Activated CD8-positive, alpha-beta memory T cell treated with anti-CD3 and anti-CD28 coated beads, Interleukin-2, amount 10 ng/mL, durations not matched to agents 7 days and 5 days (primary cell): ENCODE measurements at places on chromosomes 3 and 15. TPM values are rescaled to one million over a fixed set of nuclear protein-coding genes. Genes with fewer than 3 reads are reported as not detected.

HIGD1A gene
- total RNA-seq: 71.1 TPM

- no peaks in the 10 kb centered on the region for H3K36me3 ChIP-seq
- no peak overlapping the region for H3K27ac ChIP-seq
- no peak for DNase-seq
- H3K27me3 ChIP-seq: peaks cover 67% of the 10 kb centered on the region
- H3K4me3 ChIP-seq: no peak overlapping the region
Observed at GRCh38 chr3:12115849-12116248, 42.9 kb downstream of the TIMP4 start.

DNA sequence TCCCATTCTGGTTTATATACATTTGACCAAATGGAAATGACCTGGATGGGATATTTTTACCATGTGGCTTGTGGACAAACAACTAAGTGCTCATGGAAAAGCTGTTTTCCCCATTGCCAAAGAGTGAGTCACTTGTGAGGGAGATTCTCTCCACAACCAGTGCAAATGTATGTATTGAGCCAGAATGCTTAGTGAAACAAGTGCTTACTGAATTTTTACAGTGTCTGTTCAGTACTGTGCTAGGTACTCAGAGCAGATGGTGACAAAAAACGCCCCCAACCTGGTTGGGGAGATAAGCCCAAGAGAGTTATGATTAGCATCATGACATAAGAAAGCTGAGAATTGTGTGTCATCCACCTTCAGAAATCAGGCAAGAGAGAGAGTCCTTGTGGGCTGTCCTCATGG lies 2.3 kb downstream of the CHP1 start:
- no peak overlapping the region for H3K27ac ChIP-seq
- no peaks in the 10 kb centered on the region for H3K36me3 ChIP-seq
- no peak overlapping the region for H3K4me3 ChIP-seq
- peaks cover 29% of the 10 kb centered on the region for H3K4me1 ChIP-seq
- H3K27me3 ChIP-seq: peaks cover 7% of the 10 kb centered on the region

SNX22 gene
- 0.21 TPM for total RNA-seq

COL6A5 gene
- total RNA-seq: 0.02 TPM

DNA sequence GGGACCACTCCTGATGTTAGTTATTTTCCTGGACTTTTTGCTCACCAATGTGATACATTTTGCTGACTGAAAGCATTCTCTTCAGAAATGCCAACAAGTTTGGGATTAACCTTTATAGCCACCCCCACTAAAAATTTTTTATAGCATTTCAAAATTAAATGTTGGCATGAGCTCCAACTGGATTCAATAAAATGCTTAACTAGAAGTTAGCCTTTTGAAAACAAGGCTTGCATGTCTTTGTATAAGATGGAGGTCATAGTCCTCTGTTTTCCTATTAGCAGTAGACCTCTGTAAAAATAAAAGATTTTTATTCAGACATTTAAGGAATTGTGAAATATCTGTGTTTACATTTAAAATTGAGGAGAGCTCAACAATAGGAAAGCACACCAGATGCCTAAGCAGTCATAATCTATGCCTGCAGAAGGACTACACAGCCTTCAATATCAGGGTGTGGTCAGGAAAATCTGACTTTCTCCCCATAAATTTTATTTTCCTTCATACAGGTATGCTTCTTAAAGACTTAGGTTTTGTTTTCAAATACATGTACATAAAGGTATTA lies 87.2 kb downstream of the DNAJC13 start:
- peaks cover 37% of the 10 kb centered on the region for H3K36me3 ChIP-seq
- H3K27ac ChIP-seq: no peak overlapping the region
- H3K4me3 ChIP-seq: no peak overlapping the region
- no peak for DNase-seq

SLC12A1 gene
- total RNA-seq: not detected

TMCC1 gene
- total RNA-seq: 17.8 TPM

SCG5 gene
- 4.3 TPM for total RNA-seq

GRCh38 chr3:27556887-27557286 lies 72.7 kb upstream of the SLC4A7 start:
- no peak for DNase-seq
- no peaks in the 10 kb centered on the region for H3K36me3 ChIP-seq
- no peak overlapping the region for H3K4me3 ChIP-seq
- H3K27me3 ChIP-seq: no peaks in the 10 kb centered on the region
- no peaks in the 10 kb centered on the region for H3K4me1 ChIP-seq
- H3K27ac ChIP-seq: no peak overlapping the region

DNA sequence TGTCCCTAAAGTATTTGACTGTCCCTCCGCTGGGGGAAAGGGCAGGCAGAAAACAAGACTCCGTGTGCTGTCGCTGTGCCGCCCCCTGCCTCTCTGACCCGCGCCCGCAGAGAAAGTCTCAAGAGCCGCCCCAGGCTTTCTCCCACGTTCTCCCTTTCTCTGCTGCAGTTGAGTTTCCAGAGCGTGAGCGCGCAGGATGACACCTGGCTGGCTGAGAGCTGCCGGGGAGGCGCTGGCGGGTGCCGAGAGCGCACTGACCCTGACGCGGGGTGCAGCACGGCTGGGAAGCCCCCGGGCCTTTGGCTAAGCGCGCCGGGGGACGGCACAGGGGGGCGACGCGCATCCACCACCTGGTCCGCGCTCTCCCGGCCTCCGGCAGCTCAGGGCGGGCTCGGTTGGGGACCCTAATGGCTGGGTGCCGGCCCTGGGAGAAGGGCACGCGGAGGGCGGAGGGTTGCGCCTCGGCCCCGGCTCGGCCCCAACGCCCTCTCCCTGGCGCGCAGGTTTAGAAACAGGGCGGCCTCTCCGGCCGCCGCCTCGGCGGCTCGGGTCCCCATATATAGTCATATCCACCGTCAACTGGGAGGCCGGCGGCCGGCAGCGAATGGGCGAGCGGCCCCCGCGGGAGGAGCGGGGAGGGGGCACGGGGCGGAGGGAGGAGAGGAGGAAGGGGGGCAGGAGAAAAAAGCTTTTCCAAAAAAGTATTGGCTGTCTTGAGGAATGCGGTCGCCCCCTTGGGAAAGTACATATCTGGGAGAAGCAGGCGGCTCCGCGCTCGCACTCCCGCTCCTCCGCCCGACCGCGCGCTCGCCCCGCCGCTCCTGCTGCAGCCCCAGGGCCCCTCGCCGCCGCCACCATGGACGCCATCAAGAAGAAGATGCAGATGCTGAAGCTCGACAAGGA lies at the start of gene TPM1:
Gene TPM1, plus strand, starts transcription at position 774 of the 903 bp plus-strand sequence. Its CDS starts 83 bp downstream, at position 857.
- peak within 1 kb of the TSS; percentile 33 for H3K4me3 ChIP-seq
- H3K27me3 ChIP-seq: peaks cover 92% of the 10 kb centered on the region
- H3K36me3 ChIP-seq: no peaks in the 10 kb centered on the region
- no peak within 1 kb of the TSS for H3K27ac ChIP-seq
- DNase-seq: no peak

DNA sequence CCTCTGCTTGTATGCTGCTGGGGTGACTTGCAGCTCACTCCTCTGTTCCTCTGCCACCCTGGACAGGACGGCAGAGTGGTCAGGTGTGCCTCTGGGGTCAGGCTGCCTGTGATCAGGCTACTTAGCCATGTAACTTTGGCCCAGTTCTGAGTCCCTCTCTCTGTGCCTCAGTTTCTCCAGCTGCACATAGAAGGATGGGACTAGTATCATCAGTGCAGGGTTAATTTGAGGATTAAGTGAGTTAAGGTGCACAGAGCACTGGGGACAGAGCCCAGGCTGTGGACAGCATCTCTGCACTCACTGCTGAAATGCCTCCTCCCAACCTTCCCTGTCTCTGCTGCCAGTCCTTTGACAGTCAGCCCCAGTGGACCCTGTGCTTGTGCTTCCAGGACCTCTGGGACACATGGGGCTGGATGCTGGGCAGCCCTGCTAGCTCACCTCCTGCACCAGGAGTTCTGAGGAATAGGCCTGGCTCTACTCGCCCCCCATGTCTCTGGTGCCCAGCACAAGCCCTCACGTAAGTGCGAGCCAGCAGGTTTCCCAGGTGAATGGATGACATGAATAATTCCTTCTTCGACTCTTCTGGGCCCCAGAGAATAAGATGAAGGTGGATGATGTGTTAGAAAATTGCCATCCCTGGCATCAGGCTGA lies 19.3 kb upstream of the PRR23E start:
- no peak overlapping the region for H3K27ac ChIP-seq
- no peak for DNase-seq
- H3K36me3 ChIP-seq: no peaks in the 10 kb centered on the region
- peaks cover 12% of the 10 kb centered on the region for H3K27me3 ChIP-seq
- no peaks in the 10 kb centered on the region for H3K4me1 ChIP-seq

- no peak overlapping the region for H3K27ac ChIP-seq
- no peak overlapping the region for H3K4me3 ChIP-seq
Observed at GRCh38 chr3:120693439-120694171, 11.6 kb upstream of the HGD start.

TM4SF18 gene
- not detected for total RNA-seq

CCR3 gene
- total RNA-seq: 2.0 TPM

ISL2 gene
- total RNA-seq: 3.2 TPM

KLF15 gene
- not detected for total RNA-seq

DNA sequence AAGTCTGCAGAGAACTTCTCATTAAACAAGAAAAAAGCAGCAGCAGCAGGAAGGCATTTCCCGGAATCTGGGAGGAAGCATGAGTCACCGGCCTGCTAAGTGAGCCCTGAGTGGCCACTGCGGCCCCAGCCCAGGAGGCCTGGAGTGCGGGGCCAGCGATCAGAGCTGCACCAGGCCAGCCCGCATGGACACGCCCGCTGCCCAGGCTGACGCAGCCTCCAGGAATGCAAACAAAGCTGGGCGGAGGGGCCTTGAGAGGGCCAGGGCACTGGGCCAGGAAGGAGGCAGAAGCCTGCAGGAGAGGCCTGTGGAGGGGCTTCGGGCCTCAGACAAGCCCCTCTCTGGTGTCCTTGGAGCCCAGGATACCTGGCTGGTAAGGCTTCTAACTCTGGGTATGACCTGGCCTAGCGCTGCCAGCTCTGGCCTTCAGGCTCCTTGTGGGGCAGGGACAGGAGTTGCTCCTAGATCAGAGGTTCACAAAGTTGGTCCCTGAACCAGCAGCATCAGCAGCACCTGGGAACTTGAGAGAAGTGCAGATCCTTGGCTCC lies 101.2 kb downstream of the SMAD6 start:
- peaks cover 2% of the 10 kb centered on the region for H3K4me1 ChIP-seq
- H3K4me3 ChIP-seq: no peak overlapping the region
- no peaks in the 10 kb centered on the region for H3K36me3 ChIP-seq
- H3K27ac ChIP-seq: no peak overlapping the region
- H3K27me3 ChIP-seq: peaks cover 4% of the 10 kb centered on the region
- no peak for DNase-seq

GRCh38 chr3:155745795-155746550 lies 1.1 kb upstream of the PLCH1 start:
- H3K4me1 ChIP-seq: peaks cover 19% of the 10 kb centered on the region
- DNase-seq: no peak
- H3K36me3 ChIP-seq: no peaks in the 10 kb centered on the region

IL17RE gene
- total RNA-seq: 0.68 TPM

DNA sequence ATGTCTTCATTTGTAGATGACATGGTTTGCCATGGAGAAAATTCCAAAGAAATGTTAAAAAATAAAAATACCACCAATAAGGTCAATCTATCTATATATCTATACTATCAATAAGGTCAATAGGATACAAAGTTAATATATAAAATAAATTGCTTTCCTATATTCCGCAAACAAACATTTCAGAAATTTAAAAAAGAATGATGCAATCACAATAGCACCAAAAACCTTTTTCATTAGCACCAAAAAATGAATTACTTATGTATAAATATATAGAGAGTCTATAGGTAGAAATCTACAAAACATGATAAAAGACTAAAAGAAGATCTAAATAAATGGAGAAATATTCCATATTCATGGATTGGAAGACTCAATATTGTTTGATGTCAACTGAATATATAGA lies 22.8 kb upstream of the GOLGA8A start:
- H3K27ac ChIP-seq: no peak overlapping the region
- peaks cover 52% of the 10 kb centered on the region for H3K27me3 ChIP-seq
- no peaks in the 10 kb centered on the region for H3K4me1 ChIP-seq
- DNase-seq: no peak
- no peaks in the 10 kb centered on the region for H3K36me3 ChIP-seq

TRIM71 gene
- not detected for total RNA-seq

DNA sequence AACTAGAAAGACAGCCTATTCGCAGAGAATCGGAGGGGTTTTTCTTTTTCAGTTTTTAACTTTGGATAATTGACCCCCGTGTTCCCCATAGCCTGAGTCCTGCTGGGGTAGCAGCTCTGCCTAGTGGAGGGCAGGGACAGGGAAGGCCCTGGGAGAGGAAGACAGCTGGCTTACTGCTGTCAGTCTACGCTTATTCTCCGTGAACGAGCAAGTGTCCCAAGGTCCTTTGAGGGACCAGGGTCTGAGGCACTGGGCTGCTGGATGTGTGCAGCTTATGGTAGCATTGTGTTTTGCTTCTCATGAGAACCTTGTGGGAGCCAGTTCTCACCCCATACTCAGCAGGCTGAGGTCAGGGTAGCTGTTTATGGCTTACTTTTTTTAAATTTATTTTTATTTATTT lies 3.0 kb downstream of the LIMD1 start:
- no peaks in the 10 kb centered on the region for H3K27me3 ChIP-seq
- peaks cover 39% of the 10 kb centered on the region for H3K36me3 ChIP-seq
- H3K4me1 ChIP-seq: peaks cover 65% of the 10 kb centered on the region

DNA sequence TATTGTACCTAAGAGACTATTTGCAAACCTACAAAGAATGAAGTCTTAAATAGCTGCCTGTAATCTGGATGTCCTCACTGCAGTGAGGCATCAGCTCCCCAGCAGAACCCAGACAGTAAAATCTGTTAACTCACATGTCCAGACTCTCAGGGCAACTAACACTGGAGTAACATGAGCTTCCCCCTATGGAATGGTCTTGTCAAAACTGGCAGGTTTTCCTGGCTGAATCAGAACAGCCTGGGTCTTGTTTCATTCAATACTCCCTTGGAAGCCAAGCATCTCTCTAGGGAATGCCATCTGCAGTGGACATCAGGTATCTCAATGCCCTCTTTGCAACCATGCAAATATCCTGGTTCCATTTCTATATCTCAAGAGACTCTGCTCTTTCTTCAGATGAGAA lies 24.4 kb downstream of the PTPN9 start:
- H3K27ac ChIP-seq: no peak overlapping the region
- no peaks in the 10 kb centered on the region for H3K27me3 ChIP-seq
- no peak for DNase-seq
- peaks cover 11% of the 10 kb centered on the region for H3K36me3 ChIP-seq
- no peak overlapping the region for H3K4me3 ChIP-seq
- H3K4me1 ChIP-seq: peaks cover 2% of the 10 kb centered on the region

GRCh38 chr15:99502182-99502581 lies 63.6 kb upstream of the MEF2A start:
- H3K4me3 ChIP-seq: no peak overlapping the region
- H3K27me3 ChIP-seq: peaks cover 11% of the 10 kb centered on the region
- peak overlapping the region; percentile 41 for H3K27ac ChIP-seq
- DNase-seq: peak; percentile 62
- peaks cover 56% of the 10 kb centered on the region for H3K4me1 ChIP-seq
- H3K36me3 ChIP-seq: peaks cover 8% of the 10 kb centered on the region

DNA sequence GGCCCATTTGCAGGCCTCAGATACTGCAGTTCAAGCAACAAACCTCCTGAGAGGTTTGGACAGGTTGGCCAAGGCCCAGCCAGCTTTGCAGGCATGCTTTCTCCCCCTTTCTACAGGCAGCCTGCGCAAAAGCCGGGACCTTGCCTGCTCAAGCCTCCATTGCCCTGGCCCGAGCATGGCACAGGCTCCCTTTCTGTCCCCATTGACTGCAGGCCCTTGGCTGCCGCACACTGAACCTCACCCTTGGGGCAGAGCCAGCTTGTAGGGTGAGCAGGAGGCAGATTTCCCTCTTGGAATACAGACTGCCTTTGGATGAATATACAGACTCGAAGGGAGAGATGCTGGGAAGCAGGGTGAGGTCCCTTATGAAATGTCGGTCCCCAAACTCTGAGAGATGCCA lies 461.7 kb upstream of the PROK2 start:
- H3K36me3 ChIP-seq: no peaks in the 10 kb centered on the region
- H3K4me1 ChIP-seq: no peaks in the 10 kb centered on the region
- H3K4me3 ChIP-seq: no peak overlapping the region
- H3K27ac ChIP-seq: no peak overlapping the region

CCDC54 gene
- total RNA-seq: not detected
